Globus pallidus (tissue), 1 donor: ENCODE measurements at places on chromosomes 12 and 14.

DNA sequence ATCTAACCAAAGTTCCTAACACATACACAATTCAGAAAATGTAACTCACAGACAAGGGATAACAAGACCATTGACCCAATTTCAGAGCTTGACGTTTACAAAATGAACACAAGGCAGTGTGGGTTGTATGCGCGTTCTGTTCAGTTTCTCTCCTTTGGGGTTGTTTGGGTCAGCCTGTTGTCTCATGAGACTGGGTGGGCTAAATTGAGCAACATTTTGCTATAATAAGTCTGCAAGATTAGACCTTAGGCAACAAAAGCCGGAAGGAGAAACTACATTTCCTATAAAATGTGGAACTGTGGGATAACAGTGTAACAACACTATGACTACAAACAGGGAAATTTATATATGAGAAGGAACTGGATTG, 18.8 kb upstream of the LTA4H start:
- no peak for DNase-seq

GRCh38 chr12:92601680-92602079, 101.1 kb upstream of the PLEKHG7 start:
- no peak for DNase-seq

- no peak for DNase-seq
Observed at GRCh38 chr14:59103396-59103795, 85.1 kb upstream of the DAAM1 start.

DNA sequence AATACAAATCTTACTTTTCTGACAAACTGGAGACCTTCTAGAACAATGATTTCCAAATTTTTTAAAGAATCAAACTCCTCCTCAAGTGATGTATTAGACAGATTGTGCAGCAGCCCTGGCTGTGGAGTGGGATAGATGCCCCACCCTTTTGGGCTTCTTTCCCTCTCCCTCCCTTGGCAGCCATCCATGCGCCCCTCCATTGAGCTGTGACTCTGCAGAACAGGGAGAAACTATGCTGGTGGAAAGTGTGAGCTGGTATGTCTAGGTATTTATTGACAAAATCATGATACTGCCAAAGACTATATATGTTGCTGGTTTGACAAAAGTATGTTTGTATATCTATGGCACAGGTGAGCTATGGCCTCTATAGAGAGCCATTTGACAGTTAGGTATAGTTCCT, 138.5 kb downstream of the KTN1 start:
- no peak for DNase-seq

DNA sequence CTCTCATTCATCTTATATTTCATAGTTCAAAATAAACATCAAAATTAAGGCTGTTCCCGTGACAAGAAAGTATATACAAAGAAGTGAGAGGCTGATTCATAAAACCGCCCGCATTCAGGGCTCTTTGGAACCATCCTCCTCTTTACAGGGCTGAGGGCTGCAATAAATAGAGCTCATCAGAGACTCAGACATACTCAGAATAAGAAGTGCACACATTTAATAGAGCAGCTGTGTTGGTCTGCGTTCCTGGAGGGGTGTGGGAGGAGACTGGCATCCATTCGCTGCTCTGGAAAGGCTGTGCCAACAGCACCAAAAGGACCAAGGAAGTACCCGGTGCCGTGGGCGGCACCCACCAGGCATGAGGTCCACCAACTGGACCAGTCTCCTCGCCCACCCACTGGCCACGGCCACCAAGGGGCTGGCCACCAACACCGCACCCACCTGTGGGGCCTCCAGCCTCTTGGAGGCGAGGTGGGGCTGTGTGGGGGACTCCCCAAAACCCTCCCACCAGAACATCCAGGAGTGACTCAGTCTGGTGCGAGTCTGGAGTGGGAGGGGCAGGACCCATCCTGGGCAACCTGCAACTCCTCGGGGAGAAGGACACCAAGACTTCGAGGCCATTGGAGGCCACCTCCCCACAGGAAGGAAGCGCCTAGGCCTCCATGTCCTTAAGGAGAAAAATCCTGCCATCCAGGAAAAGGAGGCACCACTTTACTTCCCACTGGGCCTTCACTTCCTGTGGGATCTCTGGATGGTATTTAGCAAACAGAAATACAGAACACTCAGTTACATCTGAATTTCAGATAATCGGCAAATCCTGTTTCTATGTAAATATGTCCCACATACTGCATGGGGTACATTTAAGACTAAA, 32.7 kb downstream of the VCPKMT start:
- no peak for DNase-seq

GRCh38 chr12:132436791-132437251, 53.1 kb upstream of the FBRSL1 start:
- no peak for DNase-seq

DNA sequence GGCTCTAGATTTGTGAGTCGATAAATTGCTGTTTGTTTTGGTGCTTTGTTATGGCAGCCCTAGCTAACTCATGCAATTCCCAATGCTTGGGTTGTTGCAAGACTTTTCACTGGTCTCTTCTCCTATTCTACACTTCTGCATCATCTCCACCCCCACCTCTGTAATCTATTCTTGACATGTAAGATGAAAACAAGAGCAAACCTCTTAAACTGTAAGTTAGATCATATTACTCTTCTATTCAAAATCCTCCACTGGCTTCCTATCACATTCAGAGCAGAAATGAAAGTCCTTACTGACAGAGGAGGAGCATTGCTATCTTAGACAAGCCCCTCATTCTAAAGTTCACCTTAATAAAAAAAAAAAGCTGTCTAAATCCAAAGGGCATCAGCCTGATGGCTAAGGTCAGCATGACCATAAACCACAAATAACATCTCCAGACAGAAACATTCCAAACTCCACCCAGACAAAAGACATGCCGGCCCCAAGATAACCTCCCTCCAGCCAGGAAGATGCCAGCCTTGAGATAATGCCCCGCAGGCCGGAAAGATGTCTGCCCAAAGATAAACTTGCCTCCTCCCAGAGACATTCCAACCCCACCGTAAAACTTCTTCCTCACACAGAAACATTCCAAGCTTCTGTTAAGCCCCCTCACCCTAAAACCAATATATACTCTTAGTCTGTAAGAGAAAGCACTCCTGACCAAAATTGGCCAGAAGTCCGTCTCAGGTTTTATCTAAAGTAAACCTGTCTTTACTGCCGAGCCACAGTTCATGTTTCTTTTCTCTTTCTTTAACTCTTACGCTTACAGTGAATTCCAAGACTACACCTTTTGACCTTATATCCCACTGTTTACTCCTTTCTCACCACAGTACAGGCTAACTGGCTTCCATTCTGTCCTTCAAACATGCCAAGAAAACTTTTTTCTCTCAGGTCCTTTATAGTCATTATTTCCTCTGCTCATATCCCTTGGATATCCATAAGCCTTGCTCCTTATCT, 308.9 kb downstream of the KCNH5 start:
- DNase-seq, result no peak

DNA sequence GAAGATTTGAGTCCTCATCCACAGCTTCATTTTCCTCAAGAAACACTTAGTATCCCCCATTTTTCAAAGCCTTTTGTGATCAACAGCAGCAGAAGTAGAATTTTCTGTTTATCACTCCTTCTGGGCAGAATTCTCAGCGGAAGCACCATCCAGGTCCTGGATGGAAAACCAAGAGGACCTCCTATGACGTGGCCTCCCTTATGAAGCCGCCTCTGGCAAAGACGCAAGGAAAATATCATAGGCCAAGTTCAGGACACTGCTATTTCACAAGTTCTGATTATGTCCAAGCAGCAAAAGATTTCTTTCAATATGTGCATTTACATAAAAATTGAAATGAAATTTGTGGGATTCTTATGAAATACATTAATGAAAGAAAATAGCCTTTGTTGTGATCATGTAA, 315.0 kb downstream of the SEC23A start:
- DNase-seq, result no peak

DNA sequence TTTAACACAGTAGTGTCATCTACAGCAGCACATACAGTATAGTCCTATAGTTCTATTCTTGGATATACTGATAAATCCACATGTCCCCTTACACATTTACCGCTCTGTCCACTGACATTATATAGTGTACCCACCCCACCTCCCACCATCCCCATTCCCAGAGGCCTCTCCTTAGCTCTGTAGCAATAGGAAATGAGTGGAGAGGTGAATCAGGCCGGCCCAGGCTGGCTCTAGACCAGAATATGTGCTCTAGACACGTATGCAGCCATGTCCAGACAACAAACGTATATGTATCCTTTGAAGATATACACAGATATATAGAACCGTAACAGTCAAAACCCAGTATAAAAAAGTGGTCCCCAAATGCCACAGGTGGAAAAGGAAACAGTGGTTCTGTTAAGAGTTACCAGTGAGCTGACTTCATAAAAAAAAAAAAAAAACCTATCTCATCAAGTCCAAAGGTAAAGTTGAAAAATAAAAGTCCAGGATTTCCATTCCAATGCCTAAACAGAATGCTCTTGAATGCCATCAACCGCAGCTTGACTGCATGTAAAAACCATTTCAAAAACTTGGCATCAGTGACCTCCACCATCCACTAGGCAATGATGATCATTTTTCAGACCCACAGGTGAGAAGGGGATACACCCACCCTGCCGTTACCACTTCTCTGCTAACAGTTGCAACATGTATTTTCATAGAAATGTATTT, 16.7 kb downstream of the EGLN3 start:
- DNase-seq, result no peak

- DNase-seq, result peak; percentile 63
Observed at GRCh38 chr12:49342066-49342913, 4.4 kb upstream of the DNAJC22 start.

DNA sequence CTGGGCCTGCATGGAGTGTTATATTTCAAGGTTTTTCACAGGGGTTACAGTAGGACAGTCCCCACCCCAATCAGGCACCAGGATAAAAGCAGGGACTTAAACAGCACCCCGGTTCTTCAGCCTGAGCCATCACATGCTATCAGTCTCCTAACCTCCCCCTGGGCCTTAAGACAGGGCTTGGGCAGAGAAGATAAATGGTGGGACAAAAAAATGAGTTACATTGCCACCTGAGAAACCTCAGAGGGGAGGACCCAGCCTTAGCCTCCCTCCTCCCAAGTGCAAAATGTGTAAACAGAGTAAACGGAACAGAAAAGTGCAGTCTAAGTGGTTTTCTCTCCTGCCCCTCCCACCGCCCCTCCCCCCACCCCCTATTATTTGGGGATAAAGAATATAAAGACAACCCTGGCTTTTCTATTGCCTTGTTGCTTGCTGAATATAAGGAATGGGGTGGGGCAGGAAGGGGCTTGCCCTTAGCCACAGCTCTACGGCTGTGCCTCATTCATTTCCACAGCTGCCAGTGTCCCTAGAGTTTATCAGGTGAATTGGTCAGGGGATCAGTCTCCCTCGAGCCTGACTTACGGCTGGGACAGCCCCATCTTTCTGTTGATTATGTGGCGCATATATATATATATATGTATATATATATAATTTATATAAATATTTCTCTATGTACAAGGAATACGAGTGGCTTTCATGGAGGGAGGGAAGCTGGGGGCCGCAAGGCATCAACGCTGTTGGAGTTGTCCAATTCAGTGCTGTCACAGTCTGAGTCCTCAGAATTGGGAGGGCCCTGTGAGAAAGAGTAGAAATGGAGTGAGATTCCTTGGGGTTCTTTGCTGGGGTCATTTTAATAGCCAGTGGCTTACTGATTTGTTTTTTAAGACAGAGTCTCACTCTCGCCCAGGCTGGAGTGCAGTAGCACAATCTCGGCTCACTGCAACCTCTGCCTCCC, 18.5 kb downstream of the MAP3K12 start:
- no peak for DNase-seq

- DNase-seq, result no peak
Observed at GRCh38 chr12:117046861-117047530, 52.2 kb downstream of the TESC start.

- no peak for DNase-seq
Observed at GRCh38 chr14:50669441-50669986, 1.4 kb upstream of the SAV1 start.

DNA sequence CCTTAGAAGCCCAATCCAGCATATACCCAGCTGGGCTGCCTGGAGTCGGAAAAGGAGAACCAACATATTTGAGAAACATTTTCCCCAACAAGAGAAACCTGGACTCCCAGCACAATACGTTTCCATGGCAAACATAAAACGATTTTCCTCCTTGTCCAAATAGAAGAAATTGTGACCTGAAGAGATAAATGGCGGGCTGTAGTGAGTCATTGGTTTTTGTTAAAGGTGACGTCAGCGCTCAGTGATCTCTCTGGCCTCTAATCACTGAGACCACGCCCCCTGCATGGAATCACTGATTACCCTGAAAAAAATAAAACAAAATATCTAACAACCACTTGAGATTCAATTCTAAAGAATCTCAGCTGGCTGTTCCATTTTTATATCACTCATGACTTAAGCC, 6.0 kb downstream of the CCDC60 start:
- no peak for DNase-seq

- no peak for DNase-seq
Observed at GRCh38 chr12:113002155-113002554, 23.8 kb downstream of the OAS2 start.

GRCh38 chr12:1496162-1496900, 98.0 kb downstream of the FBXL14 start:
- no peak for DNase-seq

GRCh38 chr14:104925855-104926609, 1.4 kb downstream of the PLD4 start:
- no peak for DNase-seq

GRCh38 chr12:125208942-125209341, 143.7 kb downstream of the AACS start:
- DNase-seq, result no peak

DNA sequence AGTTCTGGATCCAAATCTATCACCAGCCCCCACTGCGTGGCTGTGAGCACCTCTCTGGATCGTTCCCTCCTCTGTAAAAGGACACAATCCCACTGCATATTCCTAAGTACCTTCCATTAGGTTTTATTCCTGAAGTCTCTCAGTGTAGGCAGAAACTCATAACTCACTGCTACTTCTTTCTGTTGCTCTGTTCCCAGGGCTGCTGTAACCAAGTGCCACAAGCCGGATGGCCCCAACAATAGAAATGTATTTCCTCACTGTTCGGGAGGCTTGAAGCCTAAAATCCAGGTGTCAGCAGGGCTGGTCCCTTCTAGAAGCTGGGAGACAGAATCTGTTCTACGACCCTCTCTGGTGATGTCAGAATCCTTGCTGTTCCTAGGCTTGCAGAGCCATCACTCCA, 24.9 kb downstream of the FOXN3 start:
- no peak for DNase-seq

DNA sequence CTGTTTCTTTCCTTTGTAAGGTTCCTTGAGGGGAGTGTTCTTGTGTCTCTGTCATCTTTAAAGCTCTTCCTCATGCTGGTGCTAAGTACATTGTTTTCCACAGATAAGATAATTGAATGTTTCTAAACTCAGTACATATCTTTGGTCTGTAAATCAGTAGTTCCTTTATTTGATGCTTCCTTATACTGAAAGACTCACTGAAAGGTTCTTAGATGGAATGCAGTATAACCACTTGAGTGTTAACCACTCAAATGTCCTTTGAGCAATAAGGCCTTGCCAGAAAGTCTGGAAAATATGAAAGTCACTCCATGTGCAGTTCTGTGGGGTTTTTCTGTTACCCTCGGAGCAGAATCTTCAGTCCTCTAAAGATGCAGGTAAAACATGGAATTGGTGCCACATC, 23.0 kb upstream of the RNU6-8 start:
- DNase-seq, result no peak
